Stimulated activated CD4-positive, alpha-beta T cell treated with anti-CD3 and anti-CD28 coated beads, TNF-alpha, amount 100 ng/mL, for 48 hours (primary cell): ENCODE measurements at places on chromosomes 7 and 10.

DNA sequence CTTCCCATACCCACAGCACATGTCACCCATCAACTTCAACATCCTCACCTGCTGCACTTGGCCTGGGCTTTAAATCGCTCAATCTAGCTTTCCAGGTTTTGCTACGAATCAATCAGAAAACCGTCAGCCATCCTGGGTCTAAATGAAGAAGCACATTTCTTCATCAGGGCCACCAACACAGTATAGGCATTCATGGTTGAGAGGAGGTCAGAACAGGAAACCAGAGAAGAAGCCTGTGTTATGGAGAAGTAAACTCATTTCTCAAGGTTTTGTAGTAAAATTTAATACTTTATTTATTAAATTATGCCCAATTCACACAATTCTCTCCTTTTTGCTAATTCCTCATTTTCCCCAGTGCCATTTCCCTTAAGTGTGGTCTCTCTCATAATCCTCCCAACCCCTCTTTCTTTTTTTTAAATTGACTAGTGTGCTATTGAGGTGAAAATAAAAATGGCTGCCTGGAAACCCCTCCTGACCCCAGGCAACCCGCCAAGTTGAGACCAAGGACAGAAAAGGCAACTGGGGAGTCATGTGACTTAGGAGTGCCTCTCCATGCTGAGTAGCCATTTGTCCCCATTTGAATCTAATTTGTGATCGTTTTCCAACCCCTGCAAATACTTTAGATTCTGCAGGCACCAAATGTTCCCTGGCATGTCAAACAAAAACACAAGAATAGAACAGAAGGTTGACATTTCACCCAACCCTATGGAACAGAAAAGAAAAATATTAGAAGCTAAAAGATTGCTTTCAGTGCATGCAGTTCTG lies 181.1 kb upstream of the NAMPT start:
- DNase-seq, result no peak

DNA sequence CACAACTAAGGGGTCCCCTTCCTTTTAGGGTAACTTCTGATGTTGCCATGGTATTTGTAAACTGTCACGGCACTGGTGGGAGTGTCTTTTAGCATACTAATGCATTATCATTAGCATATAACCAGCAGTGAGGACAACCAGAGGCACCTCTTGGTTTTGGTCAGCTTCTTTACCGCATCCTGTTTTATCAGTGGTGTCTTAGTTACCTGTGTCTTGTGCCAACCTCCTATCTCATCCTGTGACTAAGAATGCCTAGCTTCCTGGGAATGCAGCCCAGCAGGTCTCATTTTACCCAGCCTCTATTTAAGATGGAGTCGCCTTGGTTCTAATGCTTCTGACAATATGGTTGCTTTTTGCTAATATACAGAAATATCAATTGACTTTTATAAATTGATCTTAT lies 54.9 kb downstream of the AHCYL2 start:
- no peak for DNase-seq

- no peak for DNase-seq
These were observed 75.9 kb downstream of the HIBADH start for GRCh38 chr7:27586825-27587224.

GRCh38 chr7:90957883-90958282 lies 306.4 kb upstream of the FZD1 start:
- DNase-seq, result no peak

GRCh38 chr10:3772361-3773171 lies 12.4 kb downstream of the KLF6 start:
- no peak for DNase-seq
